ENCODE measurements at places on chromosomes 1 and 21.

GRCh38 chr1:226100436-226101391, 38.2 kb downstream of the H3-3A start:
- no peak for DNase-seq

GRCh38 chr21:33700491-33700890, 58.2 kb downstream of the ITSN1 start:
- no peak for DNase-seq

DNA sequence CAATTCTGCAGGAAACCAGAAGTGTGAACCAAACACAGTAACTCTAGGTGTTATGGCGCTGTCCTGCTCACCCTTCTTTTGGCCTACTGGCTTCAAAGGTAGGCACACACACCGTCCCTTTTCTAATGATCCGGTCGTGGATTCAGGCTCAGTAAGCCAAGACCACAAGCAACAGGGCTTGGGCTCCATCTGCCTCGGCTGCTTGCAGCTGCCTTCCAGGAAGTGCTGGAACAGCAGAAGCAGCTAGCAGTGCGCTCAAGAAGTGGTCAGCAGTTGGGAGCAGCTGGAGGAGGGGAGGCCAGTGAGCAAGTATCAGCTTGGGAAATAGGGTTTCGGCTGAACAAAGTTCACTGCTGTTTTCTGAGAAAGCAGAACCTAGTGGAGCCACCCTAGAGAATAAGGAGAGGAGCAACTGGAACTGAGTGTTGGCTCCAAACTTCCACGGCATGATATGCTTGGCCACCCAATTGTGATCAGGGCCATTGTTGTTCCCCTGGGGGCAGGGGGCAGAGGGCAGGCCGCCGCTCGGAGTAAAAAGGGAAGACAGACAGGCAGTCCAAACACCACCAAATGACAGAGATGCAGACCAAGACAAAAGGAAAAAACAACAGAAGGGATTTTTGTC, 173.4 kb downstream of the TOMM20 start:
- DNase-seq, result no peak

GRCh38 chr1:59499273-59499942, 202.5 kb downstream of the FGGY start:
- no peak for DNase-seq

DNA sequence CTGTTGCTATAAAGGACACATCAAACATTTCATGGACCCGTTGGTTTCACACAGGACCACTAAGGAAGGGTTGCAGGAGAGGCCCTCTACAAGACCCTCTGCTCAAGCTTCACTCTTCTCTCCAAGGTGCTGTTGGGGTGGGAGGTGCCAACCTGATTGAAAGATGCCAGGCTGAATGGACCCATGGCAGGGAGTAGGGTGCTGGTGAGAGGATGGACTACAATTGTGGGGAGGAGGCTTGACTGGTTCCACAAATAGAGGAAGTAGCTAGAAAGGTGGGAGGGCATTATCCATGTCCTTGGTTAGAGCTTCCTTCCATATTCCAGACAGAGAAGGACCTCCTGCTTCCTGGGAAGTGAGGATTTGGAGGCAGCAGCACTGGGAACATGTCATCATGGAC, 167.6 kb upstream of the HMGB4 start:
- DNase-seq, result no peak

DNA sequence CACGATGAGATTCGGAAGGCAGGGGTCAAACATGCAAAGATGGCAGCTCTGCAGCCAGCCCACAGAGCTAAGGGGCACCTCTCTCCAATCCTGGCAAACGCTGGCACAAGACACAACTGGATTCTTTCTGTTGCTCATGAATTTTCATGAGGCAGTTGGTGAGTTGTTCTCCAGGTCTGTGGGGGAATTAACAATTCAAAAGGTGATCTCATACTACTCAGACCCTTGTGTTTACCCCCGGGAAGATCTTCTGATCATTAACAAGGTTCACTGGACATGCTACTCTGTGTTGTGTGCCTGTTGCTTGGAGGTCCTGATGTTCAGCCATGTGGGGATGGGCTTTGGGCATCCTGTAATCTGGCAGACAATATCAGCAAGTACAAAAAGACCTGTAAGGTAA, 128.9 kb downstream of the HHAT start:
- DNase-seq, result no peak

- no peak for DNase-seq
Observed at GRCh38 chr1:118335331-118335732, 150.3 kb upstream of the SPAG17 start.

DNA sequence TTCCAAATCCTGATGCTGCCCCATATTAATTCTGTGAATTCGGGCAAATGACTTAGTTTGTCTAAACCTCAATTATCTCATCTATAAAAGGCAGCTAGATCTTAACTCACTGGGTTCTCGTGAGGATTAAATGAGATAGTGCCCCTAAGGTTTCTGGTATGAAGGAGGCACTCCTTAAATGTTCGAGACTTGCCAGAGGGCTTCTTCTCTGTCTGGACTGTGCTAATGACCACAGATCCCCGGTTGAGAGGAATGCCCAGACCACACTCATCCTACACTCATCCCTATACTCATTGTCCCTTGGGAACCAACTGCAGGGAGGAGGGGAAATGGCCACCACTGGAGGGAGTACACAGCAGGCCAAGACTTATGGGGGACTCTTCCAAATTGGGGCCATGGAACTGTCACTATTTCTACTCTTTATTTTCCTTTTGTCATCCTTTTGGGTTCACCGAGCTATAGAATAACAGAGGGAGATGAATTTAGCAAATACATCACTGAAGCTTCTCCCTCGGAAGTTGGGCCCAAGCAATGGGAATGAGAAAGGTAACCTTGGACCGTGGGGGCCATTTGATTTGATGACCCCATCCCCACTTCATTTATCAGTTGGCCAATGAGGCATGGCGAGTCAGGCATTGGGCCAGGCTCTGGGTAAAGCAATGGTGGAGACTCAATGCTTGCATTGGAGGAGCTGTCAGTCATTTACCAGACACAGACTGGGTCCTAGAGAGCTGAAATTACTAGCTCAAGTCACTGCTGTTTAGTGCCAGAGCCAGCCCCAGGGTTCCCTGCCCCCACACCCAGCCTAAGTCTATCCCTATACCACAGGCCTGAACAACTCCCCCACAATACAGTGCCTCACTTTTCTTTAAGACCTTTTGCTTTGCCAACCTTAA, 5.1 kb downstream of the ATF3 start:
- DNase-seq, result no peak

- no peak for DNase-seq
Observed at GRCh38 chr1:217333939-217334338, 297.0 kb downstream of the GPATCH2 start.

DNA sequence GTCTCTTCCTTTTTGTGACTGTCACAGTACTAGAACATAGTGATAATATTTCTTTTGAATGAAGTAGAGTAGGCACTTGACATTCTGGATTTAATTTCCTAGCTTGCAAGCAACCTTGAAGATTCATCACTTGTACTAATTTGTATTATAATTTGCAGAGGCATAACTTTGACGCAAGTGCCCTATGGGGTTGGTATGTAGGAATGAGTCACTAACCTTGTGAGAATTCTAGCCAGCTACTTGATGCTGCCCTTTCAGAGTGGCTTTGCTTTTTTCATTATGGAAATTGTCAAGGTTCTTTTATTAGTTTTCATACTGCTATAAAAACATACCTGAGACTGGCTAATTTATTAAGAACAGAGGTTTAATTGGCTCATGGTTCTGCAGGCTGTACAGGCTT, 13.7 kb upstream of the DPH5 start:
- no peak for DNase-seq

GRCh38 chr21:40067751-40068150, 200.5 kb downstream of the PCP4 start:
- no peak for DNase-seq

DNA sequence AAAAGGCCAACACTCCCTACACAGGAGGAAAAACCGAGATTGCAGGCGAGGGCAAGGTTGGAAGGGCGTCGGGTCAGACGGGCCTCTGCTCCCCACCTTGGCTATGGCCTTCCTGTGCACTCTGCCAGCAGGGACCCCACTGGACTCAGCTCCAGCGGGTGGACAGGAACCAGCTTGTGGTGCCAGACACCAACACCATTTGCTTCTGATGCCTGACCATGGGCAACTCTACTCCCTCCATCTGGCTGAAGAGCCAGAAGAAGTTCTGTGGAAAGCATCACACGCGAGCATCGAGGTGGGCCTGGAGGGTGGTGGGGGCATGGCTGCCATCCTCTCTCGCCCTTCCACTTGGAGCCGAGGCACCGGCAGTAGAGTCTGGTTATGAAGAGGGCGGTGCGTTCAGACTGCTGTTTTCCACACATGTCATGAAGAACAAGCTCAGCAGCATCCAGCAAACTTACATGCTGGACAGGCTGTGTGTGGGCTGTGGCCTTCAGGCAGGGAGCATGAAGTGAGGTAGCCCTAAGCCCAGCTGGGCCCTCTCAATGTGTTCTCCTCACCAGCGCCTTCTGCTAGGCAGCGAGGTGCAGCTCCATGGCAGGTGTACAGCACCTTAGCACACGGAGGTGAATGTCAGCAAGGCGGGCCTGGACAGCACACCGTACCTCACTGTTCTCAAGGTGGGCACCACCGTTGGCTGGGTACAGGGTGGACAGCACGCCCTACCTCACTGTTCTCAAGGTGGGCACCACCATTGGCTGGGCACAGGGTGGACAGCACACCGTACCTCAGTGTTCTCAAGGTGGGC, 15.6 kb upstream of the ZNF669 start:
- DNase-seq, result no peak

DNA sequence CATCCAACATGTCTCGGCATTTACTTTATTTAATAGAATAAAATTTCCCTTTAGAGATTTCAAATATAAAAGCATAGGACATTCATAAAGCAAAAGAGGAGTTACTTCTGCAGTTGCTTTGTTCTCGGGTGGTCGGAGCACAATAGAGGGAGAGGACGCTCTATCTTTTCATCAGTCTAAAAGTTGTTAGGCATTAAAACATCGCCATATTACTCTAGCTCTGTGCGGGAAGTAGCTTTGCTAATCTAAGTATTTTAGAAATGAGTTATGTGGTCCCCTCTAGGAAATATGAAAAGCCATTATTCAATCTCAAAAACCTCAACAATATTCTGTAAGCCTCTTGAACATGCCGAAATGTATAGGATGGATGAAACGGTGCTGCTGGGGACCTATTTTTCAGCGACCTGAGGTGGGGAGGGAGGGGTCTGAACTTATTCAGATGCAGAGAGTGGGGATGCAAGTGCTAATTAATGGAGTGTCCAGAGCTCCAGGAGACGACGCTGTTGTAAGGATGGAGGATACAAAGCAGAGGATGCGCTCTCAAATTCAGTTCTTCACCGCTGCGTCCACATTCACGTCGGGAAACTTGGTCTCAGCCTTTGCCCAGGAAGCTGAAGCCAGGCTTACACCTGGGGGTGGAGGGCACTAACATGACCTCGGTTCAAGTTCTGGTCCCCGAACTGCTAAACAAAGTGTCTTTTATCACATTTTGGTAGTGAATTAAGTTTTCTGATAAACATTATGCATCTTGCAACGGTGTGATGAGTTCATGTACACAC, 6.3 kb downstream of the CDKN2C start:
- no peak for DNase-seq

DNA sequence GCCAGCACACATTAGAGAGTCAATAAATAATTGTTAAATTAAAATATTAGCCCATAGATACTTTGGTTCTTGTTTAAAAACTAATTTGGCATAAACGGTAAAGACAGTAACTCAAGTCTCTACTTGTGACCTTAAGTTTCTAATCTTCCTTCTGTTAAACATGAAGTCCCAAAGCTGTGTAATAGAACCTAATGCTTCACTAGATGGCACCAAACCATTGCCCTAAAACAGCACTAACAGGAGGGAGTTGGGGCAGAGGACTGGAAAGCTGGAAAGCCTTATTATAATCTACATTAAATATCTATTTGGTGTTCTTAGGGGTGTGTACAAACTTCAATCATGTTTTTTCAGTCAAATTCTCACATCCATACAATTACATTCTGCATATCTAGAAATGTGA, 176.7 kb downstream of the OLFM3 start:
- no peak for DNase-seq

GRCh38 chr1:186144505-186144904, 230.5 kb downstream of the TPR start:
- no peak for DNase-seq

- no peak for DNase-seq
Observed at GRCh38 chr21:33433425-33434114, 30.4 kb downstream of the IFNGR2 start.

DNA sequence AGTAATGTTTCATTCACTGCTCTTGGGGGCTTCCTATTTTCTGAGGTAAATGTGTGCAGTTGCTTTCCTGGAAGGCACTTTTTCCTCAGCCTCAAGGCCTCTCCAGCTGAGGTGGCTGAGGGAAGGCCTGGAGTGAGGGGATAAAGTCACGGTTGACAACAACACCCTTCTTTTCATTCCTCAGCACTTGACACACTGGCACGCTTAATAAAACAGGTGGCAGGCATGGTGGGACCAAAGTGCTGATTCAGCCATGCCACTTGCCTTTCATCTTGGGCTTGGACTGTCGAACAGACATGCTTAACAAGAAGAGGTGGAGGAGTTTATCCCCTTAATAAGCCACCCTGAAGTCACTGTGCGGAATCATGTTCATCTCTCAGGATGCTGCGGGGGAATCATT, 23.6 kb upstream of the GRHL3 start:
- DNase-seq, result no peak

GRCh38 chr21:32352526-32352925, 40.3 kb downstream of the URB1 start:
- no peak for DNase-seq

DNA sequence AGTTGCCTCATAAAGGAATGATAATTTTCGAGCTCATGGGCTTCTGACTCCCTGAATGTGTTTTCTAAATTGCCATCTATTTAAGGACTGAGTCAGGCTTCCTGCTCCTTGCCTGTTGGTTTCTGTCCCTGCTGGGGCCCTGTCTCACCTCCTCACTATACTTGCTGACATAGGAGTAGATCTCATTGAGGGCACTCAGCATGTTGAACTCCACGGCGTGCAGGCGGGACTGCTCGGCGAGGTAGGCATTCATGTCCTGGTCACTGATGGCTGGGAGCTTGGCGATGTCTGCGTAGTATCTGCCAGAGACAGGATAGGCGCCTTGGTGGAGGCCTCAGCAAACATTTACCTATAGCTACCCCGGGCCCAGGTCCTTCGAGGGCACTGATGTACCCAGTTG, 116.9 kb upstream of the CD34 start:
- DNase-seq, result no peak

GRCh38 chr1:204461331-204462228, 33.0 kb downstream of the PIK3C2B start:
- no peak for DNase-seq

DNA sequence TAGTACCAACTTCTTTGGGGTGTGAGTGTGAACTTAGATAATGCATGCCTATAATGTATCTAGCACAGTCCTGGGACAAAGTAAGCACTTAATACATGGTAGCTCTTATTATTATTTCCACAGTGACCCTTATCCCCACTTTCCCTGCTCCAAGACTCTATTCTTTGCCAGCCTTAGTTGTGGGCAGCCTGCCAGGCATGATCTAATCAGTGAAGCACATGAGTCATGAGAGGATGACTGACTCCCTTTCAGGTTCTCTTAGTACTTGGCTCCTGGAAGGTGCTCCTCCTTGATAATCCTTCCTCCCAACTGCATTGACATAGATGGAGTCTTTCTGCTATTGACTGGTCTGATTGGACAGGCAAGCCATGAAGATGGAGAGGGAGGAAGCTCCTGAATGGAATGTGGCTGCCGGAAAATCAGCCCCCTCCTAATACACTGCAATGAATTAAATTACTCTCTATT, 17.4 kb upstream of the GNG12 start:
- DNase-seq, result no peak

- no peak for DNase-seq
Observed at GRCh38 chr1:6547301-6547700, 7.0 kb downstream of the NOL9 start.
